H54 (cell line): ENCODE measurements at places on chromosomes 6 and 20.

- no peak for DNase-seq
Observed at GRCh38 chr20:53174454-53174853, 202.3 kb downstream of the TSHZ2 start.

- no peak for DNase-seq
Observed at GRCh38 chr20:4604580-4604979, 117.1 kb upstream of the PRND start.

GRCh38 chr6:11848852-11849731 is 70.5 kb upstream of the ADTRP start:
- DNase-seq = no peak

DNA sequence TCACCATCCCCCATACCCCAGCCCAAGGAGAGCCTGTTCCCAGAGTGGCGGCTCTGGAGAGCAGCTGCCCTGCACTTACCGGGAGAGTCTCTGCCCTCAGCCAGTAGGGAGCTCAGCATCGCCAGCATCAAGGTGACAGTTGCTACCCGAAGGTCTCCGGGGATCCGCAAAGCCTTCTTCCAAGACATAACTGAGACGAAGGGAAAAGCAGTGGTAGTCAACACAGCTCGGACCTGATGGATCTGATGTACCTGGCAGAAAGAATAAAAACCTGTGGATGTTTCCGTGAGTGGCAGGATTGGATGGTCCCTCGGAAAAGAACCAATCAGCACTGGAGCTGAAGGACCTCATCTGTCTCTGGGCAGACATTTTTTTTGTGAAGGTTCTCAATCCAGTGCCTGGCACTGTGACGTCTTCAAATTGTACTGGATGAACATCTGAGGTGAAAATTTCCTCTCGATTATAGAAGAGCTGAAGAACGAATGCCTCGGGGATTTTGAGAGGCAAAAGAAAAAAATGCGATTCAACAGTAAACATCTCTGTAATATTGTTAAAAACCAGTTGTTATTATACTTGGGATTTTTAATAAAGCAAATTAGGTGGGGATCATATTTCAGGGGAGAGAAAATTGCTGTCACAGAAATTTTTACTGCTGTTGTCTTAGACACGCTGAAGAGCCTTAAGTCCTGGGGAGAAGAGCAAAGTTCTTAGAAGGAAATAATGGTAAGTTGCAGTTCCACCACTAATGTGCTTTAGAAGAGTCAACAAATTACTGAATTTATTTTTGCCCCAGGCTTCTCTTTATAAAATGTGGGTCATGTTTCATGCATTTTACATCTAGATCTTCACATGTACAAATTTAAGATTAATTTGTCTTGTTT is at the start of gene HLA-DQB1:
Gene HLA-DQB1, minus strand, starts transcription at position 238 of the 881 bp plus-strand sequence. Its CDS starts 50 bp downstream, at position 188.
- DNase-seq = peak; percentile 6

GRCh38 chr6:138115201-138115600 is 8.0 kb upstream of the PERP start:
- no peak for DNase-seq

DNA sequence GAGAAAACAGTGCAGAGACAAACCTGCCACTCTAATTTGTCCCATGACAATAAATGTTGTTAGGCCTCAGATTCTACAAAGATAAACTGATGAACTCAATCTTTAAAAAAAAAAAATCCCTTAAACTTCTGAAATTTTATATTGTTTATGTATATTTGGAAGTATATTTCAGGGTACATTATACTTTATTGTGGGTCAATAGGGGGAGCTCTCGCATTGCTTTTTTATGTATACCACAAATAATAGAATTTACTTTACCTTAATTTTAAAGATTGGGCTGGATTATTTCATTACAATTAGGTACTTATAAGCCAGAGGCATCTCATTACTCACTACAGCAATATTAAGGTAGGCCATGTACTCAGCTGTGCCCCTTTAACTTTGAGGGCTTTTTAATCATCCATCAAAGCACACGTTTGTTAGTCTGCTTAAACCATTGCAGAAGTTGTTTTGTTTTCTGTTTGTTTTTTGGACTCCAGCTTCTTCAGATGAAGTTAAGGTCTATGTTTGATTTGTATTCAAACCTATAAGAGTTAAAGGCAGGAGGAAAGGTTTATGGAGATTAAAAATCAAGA is 56.3 kb upstream of the EYA4 start:
- DNase-seq = no peak

DNA sequence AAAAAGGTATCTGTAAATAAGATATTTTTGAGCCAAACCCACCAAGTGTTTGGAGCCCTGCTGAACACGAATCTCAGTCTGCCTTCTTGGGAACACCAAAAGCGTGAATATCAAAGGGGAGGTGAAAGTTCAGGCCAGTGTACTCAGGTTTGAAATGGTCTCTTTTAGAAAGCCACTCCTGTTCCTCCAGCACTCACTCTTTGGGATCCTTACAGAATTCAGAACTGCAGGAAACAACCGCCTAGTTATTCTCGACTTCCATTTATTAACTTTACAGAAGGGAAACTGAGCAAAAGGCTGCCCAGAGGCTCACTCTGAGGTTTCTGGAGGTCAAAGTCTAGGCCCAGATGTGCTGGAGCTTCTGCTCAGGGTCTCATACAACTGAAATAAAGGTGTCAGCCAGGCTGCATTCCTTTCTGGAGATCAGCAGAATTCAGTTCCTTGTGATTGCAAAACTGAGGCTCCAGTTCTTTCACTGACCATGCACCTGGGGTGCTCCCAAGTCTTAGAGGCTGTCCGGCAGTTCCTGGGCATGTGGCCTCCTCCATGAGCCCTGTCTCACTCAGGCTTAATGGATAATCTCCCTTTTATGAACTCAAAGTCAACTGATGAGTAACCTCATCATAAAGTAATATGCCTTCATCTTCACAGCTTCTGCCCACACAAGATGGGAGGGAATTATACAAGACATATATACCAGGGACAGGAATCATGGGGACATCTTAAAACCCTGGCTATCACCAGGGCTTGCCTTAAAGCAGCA is 65.5 kb upstream of the TNFAIP3 start:
- no peak for DNase-seq

GRCh38 chr20:14282140-14282539 is 55.3 kb downstream of the FLRT3 start:
- DNase-seq = no peak

DNA sequence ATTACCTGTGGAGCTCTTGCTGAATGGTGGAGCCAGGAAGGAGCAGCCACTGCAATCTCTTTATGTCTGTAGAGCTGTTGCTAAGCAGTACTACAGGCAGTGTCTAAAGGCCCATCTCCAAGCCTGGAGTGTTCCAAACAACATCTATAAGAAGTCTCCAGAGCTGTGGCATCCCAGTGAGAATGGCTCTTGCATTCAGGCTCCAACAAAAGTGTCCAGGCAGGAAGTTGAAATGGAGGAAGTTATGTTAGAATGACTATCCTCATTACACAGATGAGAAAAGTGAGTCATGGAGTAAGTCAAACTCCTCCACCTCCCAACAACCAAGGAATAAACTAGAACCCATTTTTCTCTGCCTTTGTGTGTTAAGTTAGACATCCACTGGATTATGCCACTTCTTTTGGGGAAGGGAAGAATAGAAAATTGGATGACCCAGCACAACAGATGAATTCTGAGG is 288.5 kb upstream of the STXBP5 start:
- DNase-seq = no peak

DNA sequence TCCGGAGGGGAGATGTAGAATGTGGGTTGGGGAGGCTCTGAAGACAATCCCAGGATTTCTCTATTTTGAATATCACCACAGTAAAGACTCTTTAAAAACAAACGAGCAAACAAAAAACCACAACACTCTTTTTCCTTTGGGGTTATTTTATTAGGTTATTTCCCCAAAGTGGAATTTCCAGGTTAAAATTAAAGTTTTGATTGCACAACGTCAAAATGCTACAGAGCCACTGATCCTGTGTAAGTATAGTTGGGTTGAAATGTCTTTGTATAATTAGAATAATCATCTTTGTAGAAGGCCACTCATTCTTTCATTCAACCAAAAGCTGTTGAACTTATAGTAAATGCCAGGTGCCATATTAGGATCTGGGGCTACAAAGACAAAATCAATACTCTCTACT is 19.6 kb upstream of the PIM1 start:
- no peak for DNase-seq

DNA sequence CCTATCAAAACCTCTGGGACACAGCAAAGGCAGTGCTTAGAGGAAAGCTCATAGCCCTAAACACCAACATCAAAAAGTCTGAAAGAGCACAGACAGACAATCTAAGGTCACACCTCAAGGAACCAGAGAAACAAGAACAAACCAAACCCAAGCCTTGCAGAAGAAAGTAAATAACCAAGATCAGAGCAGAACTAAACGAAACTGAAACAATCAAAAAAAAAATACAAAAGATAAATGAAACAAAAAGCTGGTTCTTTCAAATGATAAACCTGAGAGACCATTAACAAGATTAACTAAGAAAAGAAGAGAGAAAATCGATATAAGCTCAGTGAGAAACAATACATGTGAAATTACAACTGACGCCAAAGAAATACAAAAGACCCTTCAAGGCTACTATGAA is 34.8 kb upstream of the RUNX2 start:
- DNase-seq = no peak

DNA sequence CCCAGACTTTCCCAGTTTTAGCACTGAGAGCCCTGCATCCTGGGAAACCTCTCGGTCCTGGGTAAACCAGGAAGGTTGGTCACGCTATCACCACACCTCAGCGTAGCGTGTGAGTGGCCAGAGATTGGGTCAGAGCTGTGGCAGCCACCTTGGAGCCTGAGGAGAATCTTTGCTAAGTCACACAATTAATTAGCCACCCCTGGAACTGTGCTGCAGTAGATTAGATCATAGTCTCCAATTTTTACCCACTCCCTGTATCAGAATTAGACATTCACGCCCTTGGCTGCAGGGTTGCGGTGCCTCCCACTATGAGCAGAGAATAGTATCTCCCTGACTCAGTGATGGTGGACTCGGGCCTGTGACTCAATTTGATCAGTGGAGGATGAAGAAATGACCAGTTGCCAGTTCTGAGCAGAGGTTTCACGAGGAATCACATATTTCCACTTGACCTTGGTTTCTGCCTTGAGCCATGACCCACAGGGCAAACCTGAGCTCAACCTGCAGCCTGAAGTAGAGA is 6.0 kb upstream of the PTGIS start:
- no peak for DNase-seq

- no peak for DNase-seq
Observed at GRCh38 chr6:144234399-144234798, 50.7 kb upstream of the UTRN start.

DNA sequence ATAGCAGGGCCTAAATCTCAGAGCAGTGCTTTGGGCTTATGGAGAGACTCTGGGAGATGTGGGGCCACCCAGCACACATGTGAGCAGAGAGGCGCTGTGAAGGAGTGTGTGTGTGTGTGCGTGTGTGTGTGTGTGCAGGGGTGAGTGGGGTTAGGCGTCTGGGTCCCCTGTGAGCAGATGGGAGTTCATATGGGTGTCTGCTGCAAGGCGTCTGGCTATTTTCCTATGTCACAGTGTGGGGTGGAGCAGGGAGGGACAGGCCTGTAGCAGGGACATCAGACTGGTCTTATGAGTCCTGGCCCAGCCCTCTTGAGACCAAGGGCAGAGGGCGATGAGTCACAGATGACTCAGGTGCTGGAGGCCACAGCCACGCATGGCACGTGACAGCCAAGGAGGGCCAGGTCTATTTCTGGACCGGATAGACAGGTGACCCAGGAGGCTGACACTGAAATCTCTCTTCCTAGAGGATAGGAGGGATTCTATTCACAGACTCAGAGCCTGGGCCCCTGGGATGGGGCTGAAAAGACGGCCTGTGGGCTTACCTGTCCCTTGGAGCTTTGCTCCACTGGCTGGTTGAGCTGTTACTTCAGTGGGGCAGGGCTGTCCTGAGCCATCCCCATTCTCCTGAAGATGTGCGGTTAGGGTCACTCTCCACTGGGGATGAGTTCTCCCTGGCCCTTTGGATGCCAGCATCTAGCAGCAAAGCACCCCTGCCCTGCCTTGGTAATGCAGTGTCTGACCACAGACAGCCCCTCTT is 28.9 kb downstream of the VEGFA start:
- DNase-seq = peak; percentile 96

GRCh38 chr6:64145658-64146057 is 510.1 kb downstream of the PHF3 start:
- no peak for DNase-seq

DNA sequence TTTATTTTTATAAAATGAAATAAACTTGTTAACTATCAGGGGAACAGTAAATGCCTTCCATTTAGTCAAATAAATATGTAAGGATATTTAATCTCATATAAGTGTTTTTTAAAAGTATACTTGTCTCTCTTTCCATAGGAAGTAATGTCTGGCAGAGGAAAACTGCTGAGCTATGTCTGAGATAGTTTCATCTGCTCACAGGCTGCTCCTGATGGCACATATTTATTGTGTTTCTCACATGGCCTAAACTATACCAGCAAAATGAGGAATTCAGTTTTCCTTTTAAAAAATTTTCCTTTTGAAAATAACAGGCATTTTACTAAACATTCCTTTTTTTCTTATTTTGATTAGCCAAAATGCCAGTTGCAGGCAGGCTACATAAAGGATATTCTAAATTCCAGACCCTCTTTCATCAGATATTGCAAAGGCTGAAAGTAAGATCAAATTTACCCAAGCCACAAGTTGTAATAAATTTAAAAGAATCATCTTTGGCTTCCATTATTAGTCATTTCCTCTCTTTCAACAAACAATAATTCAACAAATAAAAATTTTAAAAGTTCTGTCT is 60.1 kb upstream of the RNF146 start:
- DNase-seq = no peak

- no peak for DNase-seq
Observed at GRCh38 chr6:134932535-134933470, 17.1 kb downstream of the ALDH8A1 start.

DNA sequence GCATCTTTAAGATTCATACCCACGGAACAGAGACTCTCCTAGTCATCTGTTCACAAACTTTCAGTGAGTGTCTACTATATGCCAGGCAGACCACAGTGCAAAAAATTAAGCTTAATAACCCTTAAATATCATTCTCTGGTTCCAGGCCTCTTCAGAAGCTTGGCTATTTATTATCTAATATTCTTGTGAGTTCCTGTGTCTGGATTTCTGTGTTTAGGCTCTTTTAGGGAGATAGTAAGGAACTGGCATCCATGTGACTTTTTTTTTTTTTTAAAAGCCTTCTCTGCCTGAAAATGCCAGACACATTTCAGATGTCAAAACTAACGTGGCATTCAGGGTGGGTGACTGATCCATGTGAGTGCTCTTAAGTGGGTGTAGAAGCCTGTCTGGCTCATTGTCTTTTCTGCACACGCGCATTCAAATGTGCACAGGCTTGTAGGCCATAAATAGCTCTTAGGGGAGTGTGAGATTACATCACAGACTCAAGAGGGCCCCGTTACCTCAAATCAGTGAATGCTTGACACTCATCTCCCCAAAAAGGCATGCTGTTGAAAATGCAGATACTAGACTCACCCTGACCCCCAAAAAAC is 141.9 kb downstream of the GMPR start:
- DNase-seq = no peak

DNA sequence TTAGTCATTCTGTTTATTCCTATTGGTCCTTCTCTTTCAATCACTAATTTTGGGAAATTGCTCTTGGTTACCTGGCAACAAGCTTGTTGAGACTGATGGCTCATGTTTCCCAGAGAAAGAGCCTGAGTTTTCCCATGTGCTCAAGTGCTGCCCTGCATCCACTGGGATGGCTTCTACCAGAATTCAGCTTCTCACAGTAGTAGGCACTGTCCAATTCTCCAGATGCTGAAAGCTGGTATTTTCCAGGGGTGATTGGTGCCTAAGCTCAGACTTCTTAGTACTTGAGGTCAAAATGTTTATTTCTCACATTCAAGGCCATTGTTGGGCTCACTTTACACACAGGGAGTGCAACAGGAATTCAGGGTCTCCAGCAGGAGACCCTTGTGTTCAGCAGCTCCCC is 29.1 kb upstream of the SLC2A12 start:
- DNase-seq = no peak

- no peak for DNase-seq
Observed at GRCh38 chr6:138404666-138405337, 779 bp downstream of the HEBP2 start.
